NCI-H1048 (cell line): ENCODE measurements at places on chromosomes 3 and 15.
A peak's percentile ranks its signal among the peaks of the same experiment; 100 is the strongest.

DNA sequence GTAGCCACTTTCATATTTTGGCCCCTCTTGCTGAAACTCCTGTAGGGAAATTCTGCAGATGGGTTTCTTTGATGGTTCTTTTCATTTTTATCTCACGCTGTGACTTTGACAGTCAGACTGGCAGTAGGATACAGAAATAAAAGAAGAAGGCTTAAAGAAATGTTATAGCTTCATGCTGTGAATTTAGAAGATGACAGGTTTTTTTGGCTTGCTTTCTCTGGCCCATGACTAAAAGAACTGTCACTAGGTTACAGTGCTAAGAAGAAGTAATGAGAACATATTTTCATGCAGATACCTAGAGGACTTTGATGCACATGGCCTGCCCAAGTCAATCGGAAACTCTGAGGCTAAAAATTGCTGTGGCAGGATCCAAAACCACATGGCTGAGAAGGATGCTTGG is 334.5 kb downstream of the EPHA6 start:
- no peak for DNase-seq

DNA sequence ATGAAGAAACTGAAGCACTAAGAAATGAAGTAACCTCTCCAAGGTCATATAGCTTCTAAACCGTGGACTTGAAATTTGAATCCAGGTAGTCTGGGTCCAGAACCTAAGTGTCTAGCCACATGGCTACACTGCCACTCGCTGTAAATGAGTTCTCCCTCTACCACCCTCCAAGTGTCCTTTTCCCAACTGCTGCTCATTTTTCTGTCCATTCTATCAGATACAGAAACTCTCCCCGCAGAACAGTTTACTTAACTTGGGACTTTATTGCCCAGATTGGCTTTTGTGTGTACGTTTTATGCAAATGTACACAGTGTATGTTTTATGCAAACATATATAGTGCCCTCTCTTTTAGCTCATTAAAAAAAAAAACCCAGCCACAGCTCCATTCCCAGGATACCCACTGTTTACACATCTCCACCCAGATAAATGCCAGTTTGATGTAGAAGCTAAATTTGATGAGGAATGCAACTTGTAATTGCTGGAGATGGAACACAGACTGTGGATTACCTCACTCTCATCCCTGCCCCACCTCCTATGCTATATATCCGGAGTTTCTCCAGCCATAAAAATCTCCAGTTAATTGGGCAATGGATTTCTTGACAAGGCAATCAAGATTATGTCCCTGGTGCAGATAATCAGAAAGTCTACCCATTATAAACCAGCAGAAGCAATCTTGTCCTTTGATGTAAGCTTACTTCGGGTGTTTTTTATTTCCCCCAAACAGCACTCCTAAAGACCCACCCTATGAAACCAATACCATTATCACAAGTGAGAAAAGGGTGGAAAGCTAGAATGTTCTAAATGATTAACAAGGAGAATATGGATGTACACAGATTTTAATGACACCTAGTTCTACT is 42.0 kb downstream of the THBS1 start:
- no peak for DNase-seq

- peak; percentile 39 for DNase-seq
Observed at GRCh38 chr15:85592148-85592547, 202.6 kb downstream of the KLHL25 start.

DNA sequence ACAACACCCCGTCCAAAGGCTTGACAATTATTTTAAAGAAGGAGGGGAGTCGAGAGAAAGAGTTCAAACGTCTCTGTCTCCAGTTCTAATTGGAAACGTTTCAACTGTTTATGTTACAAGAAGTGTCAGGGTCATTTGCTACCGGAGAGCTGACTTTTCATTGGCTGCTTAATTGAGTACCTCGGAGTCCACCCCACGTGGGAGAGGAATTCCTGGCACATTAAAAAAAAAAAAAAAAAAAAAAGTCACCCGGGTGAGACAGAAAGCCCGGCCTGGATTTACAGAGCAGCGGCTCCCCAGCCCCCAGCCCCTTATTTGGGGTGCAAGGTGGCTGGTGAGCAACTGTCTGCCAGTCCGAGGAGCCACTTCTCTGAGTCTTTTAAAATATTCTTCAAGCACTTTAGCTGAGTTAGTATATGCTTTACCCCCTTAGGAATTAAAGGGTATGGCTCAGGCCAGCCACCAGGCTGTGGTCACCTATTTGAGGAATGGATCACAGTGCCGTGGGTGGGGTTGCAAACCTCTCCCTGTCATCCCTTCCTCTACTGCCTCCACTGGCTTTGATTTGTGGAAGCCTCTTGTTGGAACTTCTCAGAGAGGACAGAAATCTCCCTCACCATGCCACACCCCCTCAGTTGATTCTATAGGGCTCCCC is 3.9 kb upstream of the TLE3 start:
- DNase-seq, result peak; percentile 82

- no peak for DNase-seq
Observed at GRCh38 chr15:56341201-56341600, 24.0 kb upstream of the TEX9 start.

- DNase-seq, result no peak
Observed at GRCh38 chr3:111721747-111722146, 126.6 kb upstream of the ZBED2 start.

GRCh38 chr3:150495563-150496168 is 50.6 kb downstream of the SERP1 start:
- no peak for DNase-seq

DNA sequence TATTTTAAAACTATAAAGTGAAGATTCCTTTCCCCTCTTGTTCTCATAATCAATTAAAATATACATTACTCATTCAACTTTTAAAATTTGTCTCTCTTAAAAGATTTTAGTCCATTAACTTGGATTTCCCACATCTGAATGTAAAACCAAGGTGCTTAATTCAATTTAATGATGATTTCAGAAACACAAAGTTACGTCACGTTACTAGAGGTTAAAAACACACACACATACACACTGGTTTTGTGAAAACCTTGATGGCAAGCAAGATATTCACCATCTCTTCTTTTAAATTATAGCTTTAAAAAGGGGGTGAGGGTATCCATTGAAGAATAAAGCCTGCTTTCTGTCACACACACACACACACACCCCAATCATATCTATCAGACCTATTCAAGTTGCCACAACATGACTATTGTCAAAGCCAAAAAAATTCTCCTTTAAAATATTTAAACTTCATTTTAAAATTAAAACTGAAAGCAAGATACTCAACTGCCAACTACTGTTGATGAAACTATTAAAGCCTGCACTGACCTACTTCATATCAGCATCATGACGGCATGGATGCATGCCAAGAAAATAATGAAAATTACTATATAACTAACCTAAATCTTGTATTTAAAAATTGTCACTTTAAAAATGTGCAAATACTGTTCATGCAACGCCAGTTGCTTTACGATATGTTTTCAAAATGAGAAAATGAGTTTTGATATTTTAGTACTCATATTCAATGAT is 2.1 kb downstream of the RFX7 start:
- no peak for DNase-seq

- DNase-seq, result no peak
Observed at GRCh38 chr3:55620351-55621025, 133.4 kb upstream of the WNT5A start.

DNA sequence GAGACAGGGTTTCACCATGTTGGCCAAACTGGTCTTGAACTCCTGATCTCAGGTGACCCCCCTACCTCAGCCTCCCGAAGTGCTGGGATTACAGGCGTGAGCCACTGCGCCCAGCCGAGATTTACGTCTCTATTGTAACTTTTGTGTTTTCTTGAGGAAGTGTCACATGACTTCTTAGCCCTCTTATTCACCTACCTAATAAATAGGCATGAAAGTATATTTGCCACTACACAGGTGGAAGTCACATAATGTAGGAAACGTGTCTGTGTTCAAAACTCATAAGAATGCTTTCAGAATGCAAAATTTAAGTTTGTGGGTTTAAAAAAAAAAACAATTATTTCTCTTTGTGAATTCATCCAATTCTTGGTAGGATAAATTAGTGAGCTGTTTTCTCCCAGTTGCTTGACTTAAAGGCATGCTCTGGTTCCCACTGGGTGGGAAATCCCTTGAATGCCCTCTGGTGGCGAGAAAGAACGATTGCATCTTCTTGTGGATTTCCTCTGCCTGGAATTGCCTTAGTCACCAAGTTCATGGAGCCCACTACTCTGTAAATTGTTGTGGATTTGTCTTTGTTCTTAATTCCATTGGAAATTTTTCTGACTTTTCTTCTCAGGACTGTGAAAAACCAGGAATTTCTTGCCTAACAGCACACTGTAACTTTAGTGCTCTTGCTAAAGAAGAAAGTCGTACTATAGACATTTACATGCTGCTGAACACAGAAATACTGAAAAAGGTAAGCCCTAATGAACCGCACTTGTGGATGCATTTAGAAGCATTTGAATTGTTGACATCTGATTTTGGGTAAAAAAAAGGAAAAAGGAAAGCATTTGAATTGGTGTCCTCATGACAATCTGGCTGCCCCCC is 82.2 kb upstream of the CTDSPL start:
- DNase-seq, result peak; percentile 21

DNA sequence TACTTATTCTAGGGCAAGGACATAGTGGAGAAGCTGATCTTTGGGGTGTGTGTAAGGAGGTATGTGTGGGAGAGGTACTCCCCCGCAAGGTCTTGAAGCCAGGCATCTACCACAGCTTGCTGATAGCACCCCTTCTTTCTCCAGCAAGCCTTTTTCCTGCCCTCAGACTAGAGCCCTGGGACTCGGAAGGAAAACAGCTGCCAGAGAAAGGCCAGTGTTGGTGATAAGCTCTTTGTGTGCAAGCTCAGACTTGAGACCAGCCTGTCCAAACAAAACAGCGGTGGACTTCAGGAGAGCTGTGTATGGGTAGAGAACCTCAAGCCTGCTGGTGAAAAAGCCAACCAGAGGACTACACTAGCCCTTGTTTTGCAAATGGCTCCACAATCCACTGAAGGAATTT is 1028.6 kb downstream of the MCTP2 start:
- DNase-seq, result no peak
